Vagina (tissue), 2 donors: ENCODE measurements at places on chromosomes 12 and 14. TPM values are rescaled to one million over a fixed set of nuclear protein-coding genes. Genes with fewer than 3 reads are reported as not detected.

DNA sequence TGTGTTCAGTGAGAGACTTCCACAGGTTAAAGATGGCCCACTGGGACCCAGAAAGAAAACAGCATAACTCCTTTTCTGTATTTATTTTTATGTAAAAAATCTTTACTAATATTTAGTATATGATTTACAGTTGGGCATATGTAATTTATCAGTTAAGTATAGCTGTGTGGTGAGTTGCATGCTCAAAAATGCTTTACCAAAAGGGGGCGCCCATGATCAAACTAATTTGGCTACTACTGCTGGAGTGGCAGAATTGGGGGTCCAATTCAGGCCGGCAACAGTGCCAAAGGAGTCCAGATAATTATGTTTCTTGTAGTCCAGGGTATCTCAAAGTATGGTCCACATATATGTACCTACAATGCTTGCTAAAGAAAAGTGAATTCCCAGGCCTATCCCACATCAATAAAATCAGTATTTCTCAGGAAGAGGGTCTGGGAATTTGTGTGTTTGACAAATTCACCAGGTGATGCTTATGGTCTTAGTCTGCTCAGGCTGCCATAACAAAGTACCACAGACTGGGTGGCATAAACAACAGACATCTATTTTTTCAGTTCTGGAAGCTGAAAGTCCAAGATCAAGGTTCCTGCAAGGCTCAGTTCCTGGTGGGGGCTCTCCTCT, 152.0 kb downstream of the KTN1 start:
- DNase-seq: no peak

KRT6A gene
- total RNA-seq: 7,258 TPM

DNA sequence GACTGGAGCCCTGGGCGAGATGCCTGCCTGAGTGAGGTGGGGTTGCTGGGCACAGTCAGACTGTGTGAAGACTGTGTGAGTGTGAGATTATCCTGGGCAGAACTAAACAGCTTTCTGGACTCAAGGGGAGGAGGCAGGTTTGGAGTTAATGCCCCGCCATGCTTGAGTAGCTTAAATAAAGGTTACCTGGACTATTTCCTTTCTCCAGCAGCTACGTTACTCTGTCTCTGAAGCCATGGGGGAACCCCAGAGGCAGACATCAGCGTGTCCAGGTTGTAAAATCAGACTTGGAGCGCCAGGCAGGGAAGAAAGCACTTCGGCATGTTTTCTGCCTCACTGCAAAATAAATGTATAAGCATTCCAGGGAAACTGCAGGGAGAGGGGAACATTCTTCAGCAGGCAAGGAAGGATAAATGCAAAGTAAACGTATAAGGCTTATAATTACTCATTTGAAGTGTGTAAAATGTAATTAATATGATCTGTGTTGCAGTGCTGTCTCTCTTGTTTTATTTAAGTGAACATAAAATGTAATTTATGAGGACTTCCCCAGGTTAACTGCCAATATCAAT, 129.7 kb downstream of the CHST11 start:
- no peak for DNase-seq

TMCC3 gene
- total RNA-seq: 11.5 TPM

DNA sequence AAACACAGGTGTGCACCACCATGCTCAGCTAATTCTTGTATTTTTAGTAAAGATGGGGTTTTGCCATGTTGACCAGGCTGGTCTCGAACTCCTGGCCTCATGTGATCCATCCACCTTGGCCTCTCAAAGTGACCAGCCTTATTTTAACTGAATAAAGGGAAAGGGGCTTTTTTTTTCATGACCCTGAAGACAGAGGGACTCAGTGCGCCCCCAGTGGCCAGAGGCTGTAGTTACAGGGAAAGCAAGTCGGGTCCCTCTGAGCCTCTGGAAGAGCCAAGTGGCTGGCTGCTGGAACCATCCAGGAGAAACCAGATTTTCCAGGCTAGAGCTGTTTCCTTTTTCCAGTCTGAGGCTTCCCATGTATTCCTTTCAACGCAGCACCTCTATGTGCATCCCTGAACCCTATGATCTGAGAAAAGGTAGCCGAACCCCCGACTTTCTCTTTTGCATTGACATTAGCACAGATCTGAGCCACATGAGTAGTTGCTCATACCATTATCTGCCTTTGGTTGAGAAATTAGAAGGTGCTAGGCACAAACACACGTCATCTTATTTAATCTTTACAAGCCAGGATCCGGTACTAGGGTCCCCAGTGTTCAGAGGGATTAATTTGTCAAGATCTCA, 342.7 kb downstream of the CACNA1C start:
- DNase-seq: no peak

GZMH gene
- not detected for total RNA-seq
